ENCODE measurements at places on chromosomes 1 and 21.
A peak's percentile ranks its signal among the peaks of the same experiment; 100 is the strongest.

DNA sequence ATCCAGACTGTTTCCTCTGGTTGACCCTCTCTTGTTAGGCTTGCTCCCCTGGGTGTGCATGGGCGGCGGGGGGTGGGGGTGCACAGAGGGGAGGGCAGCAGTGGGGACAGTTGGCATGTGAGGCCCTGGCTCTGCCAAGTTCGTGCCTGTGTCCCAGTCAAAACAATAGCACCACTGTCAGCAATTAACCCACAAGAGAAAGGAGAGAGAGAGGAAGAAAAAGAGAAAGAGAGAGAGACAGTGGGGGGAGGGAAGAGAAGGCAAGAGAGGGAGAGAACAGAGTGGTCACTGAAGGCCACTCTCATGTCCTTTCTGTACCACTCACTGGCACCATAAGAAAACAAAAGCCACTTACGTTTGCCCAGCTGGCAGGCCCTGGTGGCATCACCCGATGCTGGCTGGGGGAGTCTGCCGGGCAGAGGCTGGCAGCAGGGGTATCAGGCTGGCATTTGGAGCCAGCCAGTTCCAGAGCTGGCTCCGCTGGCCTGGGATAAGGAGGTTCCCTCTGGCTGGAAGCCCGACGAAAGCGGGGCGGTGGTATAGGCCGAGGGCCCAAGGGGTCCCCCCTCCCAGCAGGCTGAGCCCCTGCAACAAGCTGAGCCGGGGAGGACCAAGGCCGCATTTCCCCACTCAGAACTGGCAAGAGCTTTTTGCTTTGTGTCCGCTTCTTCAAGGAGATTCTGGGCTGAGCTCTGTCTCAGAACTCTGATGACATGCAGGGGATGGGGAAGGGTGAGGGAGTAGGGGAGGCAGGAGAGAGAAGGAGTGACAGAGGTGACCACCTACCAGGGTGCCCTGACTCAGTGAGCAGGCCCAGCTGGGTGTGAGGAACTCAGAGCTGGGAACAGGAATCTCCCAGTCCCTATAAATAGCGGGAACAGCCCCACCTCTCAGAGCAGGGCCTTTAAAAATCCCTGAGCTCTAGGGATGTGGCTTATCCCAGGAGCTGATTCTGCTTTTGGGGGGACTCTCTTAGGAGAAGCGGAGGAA lies 27.9 kb downstream of the PIK3C2B start:
- no peak for DNase-seq

DNA sequence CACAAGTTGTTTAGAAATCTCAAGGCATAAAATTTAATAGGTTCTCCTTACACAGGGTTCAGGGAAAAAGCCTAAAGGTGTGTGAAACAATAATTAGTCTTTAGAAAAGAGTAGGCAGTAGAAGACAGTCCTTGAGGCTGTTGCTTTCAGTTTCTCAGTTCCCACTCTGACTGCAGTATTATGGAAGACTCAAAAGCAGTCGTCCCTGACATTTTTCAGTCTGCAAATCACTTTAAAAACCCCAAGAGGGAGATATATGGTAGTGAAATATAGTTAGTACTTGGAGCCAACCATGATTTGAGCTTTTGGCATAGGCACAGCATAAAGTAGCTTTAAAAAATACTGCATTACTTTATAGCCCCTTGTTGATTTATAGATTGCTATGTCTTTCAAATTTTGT lies 299.7 kb downstream of the OLFM3 start:
- DNase-seq: no peak

DNA sequence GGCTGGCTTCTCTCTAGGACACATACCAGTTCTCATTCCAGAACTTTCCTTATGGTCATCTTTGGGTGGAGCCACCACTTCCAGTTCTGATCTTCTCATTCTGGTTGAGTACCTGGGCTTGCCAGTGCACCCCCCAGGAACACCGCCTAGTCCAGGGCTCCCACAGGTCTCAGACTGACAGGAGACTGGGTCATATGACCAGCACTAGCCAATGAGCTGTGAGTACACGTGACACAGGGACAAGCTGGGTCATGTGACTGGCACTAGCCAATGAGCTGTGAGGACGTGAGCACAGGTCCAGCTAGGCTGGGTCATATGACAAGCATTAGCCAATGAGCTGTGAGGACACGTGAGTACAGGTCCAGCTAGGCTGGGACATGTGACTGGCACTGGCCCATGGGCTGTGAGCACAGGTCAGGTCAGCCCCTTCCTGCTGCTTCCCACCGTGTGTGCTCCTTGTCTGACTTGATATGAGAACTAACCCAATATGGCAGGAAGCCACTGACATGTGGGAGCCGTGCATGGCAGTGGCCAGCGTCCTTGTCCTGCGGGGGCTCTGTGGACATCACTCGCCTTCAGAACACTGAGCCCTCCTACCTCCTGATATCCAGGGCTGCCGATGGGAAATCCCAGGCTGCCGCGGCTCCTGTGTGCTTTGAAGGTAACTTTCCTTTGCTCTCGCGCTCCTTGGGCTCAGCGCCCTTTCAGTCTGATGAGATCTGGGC lies 22.7 kb downstream of the KRTAP10-1 start:
- DNase-seq: no peak

GRCh38 chr1:207034208-207034607 lies 1.7 kb upstream of the C1orf116 start:
- no peak for DNase-seq

DNA sequence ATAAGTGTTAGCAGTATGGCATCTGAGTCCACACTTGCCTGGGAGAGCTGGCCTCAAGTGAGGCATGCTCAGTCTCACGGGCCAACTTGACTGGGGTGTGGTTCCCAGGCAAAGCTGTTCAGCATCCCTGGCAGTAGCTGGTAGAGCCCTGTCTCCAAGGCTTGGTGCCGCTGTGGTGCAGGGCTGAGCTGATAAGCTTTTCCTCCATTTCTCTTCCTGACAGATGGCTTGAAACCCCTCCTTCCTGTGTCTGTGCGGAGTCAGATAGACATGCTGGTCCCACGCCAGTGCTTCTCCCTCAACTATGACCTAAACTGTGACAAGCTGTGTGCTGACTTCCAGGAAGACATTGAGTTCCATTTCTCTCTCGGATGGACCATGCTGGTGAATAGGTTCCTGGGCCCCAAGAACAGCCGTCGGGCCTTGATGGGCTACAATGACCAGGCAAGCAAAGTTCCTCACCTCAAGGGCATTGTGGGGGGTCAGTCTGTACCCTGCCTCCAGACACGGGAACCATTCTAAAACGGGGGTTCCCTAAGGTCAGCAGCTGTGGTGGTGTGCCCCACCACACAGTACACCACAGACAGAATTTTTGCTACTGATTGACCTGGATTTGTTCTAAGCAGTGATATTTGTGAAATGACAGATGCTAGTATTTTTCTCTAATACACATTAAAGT lies 13.7 kb upstream of the MIIP start:
- no peak for DNase-seq

DNA sequence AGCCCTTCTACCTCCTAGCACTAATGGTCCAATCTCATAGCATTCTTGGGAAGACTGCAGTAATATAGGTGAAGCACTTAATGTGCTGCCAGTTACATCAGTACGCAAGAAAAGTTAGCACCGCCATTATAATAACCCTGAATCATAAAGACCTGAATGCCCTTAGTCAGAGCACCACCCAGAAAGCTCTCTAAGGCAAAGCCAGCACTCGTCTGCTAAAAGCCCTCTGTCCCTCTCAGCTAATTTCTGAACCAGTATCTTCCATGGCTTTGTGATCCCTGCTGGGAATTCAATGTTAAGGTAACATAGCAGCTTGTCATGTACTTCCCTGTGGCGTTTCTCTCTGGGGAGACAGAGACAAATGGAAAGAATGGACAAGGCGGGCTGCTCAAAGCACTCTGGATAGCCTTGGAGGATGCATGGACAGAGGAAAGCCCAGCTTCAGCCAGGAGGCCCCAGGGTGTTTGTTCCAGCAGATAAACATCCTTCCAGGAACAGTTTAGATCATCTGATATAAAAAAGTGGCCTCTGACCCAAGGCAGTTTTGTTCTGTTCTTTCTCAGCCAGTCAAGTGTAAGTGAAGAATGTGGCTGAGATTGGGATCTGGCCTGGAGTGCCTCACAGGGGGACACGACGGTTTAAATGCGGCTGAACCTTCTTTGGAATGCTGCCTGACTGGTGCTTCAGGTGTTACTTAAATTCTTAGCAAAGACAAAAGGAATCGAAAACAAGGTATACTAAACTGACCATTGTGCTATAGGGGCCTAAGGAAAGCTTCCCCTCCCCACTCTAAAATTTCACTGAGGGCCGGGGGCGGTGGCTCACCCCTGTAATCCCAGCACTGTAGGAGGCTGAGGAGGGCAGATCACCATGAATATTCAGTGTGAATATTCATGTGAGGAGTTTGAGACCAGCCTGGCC lies 58.1 kb upstream of the VTCN1 start:
- no peak for DNase-seq

DNA sequence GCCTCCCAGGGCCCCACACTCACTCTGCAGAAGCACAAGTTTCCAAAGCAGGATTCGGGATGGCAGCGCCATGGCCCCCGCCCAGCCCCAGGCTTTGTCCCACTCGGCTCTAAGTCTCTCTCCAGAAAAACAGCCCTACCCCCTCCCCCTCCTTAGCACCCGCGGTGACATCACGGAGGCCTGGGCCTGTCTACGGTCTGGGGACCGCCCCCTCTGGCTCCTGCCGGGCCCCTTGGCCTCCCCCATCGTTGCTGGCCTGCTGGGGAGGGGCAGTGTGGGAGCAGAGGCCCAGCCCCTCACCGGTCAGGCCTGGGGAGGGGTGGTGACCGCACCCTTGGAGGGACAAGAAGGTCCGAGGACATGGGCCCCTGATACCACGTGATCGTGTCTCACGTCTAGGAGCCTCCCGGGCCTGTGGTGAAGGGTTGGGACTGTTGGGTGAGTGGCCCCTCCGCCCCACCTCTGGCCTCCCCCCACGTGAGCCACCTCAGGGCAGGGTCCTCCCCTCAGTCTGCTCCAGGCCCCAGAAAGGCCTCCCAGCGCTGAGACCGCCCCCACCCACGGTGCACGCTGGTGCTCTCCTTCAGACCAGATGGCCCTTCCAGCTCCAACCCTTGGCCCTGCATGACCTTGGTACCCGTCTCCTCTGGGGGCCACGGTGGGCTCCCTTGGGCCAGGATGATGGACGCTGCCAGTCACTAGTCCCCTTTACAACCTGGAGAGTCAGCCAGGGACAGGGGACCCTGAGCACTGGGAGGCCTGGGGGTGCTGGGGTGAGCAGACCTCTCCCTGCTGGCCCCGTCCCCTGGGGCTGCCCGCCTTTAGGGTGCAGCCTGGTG lies at the start of gene MXRA8:
MXRA8 (minus strand) TSS at position 123 of the 839 bp plus-strand sequence; CDS start at position 72, 51 bp downstream.
- no peak for DNase-seq

- DNase-seq: peak; percentile 93
Measured at GRCh38 chr1:93179886-93180722, at the start of gene TMED5. TMED5 (minus strand) TSS chr1:93180413; CDS start chr1:93180242, 171 bp downstream.

- DNase-seq: no peak
Measured at GRCh38 chr1:44847845-44848244, 4.8 kb upstream of the PTCH2 start.

DNA sequence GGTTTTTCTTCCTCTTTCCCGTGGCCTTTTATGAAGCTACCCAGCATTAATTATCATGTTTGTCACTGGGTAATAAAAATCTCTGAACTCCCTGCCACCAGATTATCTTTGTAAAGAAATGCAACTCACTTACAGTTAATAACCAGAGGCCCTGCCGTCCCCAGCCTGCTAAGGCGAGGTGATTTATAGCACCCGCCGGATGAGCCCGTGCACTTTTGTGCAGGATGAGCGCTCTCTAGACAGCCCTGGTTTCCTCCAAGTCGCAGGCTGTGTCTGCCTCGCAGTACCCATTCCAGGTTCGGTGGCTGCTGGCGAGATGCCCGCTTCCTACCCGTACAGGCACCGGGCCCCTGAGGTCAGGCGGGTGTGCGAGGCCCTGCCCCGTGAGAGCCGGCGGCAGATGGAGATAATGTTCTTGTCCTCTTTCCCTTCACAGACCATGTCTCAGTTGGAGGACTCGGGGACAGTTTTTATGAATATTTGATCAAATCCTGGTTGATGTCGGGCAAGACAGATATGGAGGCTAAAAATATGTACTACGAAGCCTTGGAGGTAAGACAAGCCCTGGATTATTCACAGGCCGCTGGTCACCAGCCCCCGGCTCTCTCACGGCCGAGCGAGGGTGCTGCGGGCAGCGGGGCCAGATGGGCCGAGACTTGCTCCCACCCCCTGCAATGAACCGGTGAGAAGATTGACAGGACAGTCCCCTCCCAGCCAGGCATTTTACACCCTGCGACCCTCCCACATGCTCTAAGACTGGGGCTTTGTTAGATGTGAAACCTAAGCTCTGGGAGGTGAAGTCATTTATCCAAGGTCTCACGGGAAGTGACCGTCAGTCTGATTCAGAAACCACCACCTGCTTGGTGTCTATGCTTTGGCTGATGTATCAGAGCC lies 28.5 kb upstream of the SELENON start:
- DNase-seq: peak; percentile 14

DNA sequence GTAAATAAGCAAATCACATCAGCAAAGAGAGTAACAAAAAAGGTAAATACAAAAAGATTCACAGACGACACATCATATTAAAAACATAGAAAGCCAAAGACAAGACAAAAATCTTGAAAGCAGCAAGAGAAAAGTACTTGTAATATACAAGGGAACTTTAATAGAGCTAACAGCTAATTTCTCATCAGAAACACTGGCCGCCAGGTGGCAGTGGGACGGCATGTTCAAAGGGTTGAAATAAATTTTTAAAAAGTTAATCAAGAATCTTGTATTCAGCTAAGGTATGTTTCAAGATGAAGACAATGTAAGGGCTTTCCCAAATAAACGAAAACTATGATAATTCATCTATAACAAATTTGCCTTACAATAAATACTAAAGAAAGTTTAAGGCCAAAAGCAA lies 358.1 kb downstream of the LRRIQ3 start:
- DNase-seq: no peak

DNA sequence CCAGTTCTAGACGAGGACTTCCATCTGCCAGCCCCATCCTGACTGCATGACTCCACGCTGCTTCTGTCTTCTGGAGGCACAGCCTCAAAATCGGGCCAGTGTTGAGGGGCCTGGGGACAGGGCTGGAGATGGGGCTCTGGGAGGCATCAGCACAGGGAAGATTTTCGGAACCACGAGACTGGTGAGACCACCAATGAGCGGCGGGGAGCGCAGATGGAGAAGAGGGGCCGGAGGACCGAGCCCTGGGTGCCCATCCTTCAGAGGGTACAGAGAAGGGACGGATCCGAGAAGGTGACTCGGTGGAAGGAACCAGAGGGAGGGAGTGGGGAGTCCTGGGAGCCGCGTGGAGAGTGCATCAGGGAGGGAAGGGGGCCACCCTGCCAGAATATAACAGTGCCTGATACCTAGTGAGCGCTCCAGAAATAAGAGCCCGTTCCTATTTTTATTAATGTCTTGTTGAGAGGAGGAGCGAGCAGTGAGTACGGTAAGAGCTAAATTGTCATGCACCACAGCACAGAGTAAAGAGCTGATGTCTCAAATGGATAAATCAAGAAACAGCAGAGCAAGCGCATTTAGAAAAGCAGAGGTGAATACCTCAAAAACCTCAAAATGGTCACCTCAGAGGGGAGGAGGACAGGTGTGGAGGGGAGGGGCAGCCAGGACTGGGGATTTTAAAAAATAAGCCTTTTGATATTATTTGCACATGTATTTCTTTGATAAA lies 26.2 kb upstream of the KIF26B start:
- DNase-seq: no peak

DNA sequence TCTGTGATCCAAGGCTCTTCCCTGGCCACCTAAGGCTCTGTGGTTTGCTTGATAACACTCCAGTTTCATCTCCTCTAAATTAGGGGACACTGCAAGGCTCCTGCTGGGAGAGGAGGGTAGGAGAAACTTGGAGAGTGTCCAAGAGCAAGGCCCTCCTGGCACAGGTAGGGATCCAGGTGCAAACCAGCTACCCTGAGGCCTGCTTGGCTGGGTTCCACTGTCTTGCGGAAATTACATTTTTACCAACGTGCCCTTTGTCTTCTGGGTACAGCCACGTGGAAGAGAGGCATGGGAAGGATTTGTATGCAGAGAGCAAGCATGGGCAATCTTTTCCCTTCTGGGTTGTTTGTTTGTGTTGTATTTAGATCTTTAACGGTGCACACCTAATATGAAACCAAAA lies 132.5 kb downstream of the PRDM2 start:
- no peak for DNase-seq

Measured in activated CD4-positive, alpha-beta T cell treated with anti-CD3 and anti-CD28 coated beads for 4 hours (primary cell).